T-helper 2 cell treated with Interferon-gamma antibody and Interleukin-4, amounts not matched to agents 5 μg/mL and 100 μg/mL, for 36 hours (primary cell): ENCODE measurements at places on chromosomes 3 and 15.

DNA sequence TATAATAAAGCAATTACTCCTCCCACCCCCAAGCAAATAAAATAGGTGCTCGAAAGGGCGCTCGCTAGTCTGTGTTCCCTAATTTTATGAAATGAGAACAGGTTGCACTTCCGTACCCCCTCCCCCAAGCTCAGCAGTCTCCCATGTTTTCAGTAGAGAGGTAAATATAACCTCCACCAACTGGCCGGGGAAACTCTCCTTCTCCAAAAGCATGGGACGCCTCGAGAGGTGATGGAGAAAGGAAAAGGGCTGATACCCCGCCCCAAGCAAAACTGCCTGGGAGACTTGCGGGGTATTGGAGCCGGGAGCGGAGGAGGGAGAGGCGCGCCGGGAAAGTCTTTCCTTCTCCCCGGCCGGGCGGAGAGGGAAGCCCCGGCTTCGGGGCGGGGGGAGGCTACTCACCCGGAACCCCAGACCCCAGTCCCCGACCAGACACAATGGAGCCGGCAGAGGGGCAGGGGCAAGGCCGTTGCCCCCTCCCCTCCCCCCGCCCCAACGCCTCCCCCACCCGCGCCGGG lies 605 bp downstream of the DCUN1D1 start:
- DNase-seq = no peak

DNA sequence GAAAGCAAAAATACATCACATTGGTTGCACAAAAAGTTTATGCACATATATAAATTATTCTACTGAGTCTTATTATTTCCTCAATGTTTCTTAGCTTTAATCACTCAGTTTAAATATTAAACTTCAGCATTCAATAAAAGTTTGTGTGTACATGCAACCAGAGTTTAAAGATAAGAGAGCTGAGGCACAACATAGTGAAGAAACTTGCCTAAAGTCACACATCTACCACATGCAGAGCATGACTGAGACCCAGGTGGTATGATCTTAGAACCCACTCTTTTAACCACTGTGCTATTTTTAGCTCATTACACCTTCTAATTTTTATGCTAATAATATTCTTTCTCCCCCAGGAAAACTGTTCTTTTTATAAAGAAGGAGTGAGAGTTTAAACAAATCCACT lies 96.1 kb upstream of the GOLIM4 start:
- DNase-seq = no peak

- DNase-seq = no peak
Observed at GRCh38 chr3:22609139-22609538, 594.0 kb upstream of the UBE2E2 start.

- DNase-seq = no peak
Observed at GRCh38 chr3:150169330-150169940, 198.7 kb upstream of the PFN2 start.

GRCh38 chr3:67832817-67833216 lies 178.4 kb upstream of the SUCLG2 start:
- no peak for DNase-seq

DNA sequence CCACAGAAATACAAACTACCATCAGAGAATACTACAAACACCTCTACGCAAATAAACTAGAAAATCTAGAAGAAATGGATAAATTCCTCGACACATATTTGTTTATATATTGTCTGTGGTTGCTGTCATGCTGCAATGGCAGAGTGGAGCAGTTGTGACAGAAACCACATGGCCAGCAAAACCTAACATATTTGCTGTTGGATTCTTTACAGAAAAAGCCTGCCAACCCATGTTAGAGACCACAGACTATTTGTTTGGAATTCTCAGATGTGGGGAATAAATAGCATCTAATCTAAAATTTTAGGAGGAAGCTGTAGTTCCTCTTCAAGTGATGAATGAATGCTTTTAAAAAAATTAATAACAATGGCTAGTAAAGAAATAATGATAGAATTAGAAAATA lies 341.6 kb upstream of the AZI2 start:
- no peak for DNase-seq

- no peak for DNase-seq
Observed at GRCh38 chr15:90221246-90221900, 12.4 kb downstream of the CIB1 start.

DNA sequence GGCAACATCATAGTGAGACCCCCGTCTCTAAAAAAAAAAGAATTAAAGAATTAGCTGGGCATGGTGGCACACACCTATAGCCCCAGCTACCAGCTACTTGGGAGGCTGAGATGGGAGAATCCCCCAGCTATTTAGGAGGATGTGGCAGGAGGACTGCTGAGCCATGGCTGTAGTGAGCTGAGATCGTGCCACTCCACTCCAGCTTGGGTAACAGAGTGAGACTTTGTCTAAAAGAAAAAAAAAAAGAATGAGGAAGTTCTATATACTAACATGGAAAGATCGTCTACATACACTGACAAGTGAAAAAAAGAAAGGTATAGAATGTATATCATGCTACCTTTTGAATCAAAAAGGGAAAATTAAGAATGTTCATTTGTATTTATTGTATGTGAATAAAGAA lies 83.9 kb upstream of the CDAN1 start:
- DNase-seq = no peak

GRCh38 chr3:36650271-36650671 lies 114.1 kb downstream of the DCLK3 start:
- DNase-seq = no peak

- DNase-seq = no peak
Observed at GRCh38 chr3:41196499-41197410, 2.5 kb upstream of the CTNNB1 start.

DNA sequence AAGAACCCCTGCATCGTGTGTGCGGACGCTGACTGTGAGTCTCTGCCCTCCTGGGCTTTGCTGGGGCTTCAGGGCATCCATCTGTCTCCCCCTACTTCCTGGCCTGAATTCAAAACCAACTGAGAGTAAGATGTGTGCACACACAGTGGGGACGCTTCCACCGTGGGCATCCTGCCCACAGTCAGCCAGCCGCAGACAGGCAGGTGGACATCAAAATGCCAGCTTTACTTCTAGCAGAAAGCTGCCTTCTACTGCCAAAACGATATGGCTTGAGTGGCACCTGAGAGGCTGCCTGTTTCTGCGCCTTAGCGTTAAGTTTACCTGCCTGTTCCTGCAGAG lies 18.5 kb downstream of the ALDH1A3 start:
- DNase-seq = no peak

DNA sequence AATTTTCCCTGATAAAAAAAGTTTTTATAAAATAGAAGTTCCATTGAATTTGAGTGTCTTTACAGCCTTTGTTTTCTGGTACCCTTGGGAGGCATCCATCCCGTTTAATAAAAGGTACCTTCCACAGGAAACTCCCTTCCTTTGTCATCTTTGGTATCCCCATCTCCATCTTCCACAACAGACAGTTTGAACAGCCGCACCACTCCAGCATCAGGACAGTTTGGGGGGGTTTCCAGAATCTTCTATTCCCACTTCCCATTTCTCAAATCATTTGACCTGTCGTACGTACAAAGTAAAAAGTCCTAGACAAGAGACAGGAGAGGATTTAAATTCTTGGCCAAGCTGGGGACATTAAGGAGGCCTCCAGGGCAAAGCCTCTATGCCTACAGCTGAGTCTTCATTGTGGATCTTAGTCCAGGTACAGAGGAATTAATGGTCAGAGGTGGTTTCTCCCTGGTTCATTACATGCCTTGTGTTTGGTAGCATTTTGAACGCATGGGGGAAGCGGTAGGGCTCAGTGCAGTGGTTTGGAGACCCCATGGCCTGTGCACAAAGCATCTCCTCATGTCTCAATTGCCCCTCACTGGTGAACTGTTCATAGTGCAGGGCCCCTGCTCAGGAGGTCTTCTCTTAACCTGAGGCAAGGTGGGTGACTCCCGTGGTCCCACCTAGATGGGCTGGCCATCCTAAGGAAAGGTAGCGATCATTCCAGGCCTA lies 19.4 kb upstream of the BCL2A1 start:
- no peak for DNase-seq

- no peak for DNase-seq
Observed at GRCh38 chr3:30549600-30549999, 56.8 kb upstream of the TGFBR2 start.

DNA sequence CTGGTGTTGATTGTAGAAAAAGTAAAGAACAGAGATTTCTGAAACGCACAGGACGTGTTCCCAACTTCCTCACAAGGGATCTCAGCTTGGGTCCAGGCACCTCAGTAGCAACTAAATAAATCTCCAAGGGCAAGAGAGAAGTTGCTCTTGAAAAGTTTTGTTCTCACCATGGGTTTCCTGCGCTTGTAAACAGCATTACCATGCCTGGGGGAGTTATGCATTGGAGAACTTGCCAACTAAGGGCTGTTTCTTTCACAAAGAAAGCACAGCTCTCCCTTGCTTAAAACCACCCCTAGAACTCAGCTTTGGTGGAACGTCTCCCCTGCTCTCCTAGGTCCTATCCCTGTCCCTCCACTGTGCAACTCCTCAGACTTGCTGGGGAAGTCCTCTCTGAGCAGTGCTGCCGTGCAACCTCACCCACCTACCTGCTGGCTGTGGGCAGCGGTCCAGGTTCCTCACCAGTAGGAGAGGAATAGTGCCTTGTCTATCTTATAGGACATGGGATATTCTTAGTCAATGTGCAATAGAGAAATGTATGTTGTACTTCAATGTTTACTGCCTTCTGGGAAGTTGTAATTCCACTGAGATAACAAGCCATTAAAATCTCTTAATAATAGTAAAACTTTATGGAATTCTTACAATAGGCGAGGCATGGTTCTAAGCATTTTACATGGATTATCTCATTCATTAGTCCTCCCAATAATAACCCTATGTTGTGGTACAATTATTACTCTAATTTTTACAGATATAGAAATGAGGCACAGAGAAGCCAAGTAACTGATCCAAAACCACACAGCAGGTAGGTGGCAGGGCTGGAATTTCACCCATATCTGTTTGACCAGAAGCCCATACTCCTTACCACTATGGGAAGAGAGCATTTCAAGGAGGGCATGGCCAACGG lies 51.5 kb downstream of the UMPS start:
- no peak for DNase-seq

GRCh38 chr3:190132371-190132770 lies 11.7 kb upstream of the P3H2 start:
- DNase-seq = no peak

DNA sequence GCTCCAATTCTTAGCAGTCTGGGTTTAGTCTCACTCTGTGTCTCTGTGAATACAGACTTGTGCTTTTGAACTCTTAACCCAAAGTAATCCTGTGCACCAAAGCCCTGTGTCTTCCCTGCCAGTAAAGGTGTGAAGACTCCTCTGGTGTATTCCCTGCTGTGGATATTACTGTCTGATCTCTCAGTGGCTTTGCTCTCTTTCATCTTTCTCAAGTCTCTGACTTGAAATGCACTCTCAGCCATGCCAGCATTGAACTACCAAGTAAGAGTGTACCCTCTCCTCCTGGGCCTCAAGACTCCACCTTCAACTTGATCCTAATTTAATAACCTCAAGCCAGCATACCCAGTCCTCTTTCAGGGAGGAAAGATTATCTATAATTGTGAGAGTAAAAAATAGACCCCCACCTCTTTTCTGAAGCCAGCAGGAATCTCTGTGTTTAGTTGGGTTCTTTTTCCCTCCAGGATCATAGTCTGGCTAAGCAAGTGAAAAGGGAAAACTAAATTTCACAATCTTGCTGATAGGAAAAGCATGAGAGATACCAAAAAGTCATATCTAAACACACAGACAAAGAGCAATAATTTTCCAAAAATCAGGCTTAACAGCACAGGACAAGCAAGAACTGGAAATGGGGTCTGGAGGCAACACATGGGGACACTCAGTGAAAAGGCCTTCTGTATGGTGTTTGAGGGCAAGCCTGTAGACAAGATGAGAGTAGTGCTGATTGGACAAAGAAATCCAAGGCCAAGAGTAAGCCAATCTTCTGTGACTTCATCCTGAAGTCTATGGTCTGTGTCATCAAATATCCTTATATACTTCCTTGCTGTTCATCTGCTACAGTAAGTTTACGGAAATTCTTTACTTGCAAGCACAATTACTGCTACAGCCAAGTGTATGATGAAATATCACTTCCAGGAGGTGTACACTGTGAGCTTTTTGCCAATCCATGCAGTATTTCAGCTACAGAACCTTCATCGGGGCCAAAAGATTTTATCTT lies 296.1 kb upstream of the TGFBR2 start:
- DNase-seq = no peak

DNA sequence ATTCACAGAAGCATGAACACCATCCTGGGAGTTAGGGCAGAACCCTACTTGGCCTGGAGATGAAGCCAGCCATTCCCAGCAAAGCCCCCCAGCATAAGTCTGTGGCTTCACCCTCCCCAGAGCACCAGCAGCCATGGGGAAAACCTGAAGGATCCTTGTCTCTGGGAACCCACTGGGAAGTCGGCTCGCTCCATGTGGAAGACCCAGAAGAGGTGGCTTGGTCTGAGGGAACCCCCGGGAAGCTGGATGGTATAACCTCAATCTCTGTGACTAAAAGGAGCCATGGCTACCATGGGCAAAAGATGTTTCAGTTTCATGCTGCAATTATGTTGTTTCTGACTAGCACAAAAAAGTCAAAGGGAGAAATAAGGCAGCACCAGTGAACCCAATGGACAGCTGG lies 11.8 kb upstream of the RPUSD3 start:
- DNase-seq = no peak

- no peak for DNase-seq
Observed at GRCh38 chr15:66623801-66624453, 58.1 kb upstream of the LCTL start.

- no peak for DNase-seq
Observed at GRCh38 chr3:32452009-32452408, 50.6 kb downstream of the CMTM6 start.
